Activated naive CD4-positive, alpha-beta T cell (primary cell): ENCODE measurements at places on chromosomes 2 and 18.

DNA sequence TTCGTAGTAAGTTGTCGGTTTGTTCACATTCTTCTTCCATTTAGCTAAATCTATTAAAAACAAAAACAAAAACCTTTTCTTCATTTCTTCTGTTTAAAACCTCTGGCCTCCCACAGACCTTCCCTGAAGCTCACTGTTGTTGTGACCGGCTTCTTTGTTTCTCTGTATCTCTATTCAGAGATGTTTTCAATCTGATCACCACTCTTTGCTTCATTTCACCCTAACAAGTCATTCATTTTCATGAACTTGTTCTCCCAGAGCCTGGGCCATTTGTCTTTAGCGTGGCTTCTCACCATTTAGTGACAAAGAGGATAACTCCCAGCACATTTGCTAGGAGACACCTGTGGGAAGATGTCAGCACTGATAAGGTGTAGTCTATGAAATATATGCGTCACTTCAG lies 794.2 kb downstream of the ERBB4 start:
- no peak for DNase-seq

DNA sequence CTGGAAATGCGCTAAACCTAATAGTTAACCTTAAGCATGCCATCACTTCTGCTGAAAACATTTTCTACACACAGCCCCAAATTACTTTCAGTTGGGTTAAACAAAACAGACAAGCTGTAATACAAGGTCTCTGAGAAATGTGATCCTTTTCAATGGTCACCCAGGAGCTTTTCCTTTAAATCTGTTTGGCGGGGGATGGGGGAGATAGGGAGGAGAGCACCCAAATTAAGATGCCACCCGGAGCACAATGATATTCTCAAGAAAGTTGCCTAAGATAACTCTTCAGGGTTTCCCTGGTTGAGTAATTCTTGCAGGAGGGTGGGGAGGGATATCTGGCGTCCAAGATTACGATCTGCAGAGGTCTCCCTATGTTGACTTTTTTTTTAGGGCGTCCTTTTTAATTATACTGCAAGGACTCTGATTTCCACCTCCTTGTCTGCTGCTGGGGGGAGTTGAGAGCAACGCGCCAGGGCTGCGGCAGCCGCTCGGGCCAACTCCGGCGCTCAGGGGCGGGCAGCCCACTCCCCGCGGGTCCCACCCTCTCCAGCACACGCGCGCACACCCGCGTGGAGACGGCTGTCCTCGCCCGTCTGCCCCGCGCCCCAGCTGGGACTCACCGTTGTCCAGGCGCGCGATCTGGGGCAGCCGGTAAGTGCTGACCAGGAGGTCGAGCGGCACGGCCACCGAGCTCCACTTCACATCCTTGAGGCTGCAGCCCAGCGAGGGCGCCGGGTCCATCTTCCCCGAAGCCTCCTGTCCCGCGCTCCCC lies 807 bp downstream of the GAREM1 start:
- DNase-seq, result no peak

DNA sequence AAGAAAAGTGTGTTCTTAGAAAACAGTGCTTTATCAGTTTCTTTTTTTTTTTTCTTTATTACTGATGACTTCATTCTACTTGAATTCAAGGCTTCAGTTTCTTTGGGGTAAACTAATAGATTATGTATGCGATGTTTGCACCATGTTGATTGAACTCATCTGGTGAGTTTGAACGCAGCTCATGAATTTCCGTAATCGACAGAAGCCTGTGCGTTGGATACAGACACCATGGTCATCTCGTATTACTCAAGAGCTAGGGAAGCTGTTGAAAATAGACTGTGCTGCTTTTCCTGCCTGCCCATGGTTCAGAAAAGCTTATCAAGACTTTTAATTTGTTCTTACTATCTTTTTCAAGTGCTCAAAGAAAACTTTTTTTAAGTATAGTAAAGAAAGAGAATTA lies 185.5 kb upstream of the NRP2 start:
- no peak for DNase-seq

- DNase-seq, result no peak
These were observed 167.9 kb upstream of the SPATS2L start for GRCh38 chr2:200138391-200139124.

- no peak for DNase-seq
These were observed 3.5 kb downstream of the CHPF start for GRCh38 chr2:219539926-219540678.

GRCh38 chr2:230569298-230569697 lies 143.3 kb upstream of the CAB39 start:
- DNase-seq, result no peak

DNA sequence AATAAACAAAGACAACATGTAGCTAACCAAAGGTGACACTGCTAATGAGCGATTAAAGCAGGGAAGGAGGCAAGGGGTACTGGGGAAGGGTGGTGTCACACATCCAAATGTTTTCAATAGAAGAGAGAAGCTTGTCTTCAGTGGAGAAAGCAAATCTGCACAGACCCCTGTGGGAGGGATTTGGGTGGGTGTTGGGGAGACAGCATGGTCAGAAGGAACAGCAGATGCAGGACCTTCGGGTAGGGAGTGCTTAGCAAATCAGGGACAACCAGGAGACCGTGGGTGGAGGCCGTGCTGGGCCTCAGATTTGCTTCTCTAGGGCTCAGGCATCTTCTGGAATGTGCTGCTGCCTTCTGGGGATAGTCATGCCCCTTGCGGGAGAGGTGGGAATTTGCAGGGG lies 185.3 kb upstream of the RAB6C start:
- DNase-seq, result no peak

DNA sequence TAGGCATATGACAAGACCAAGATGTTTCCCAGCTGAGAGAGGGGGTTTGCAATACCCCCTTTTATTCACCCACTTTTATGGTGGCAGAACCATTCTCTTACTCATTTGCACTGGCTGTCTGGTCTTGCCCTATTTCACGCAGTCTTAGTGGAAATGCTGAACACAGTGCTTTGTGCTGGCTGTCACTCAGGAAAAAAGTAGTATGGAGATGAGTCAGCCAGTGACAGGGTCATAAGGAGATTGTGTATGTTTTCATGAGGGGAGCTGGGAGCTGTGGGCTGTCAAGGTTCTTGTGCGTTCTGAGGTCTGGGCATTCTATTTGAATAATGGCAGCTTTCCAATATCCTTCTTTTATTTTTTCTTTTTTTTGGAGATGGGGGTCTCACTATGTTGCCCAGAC lies 10.9 kb upstream of the CNRIP1 start:
- DNase-seq, result no peak

DNA sequence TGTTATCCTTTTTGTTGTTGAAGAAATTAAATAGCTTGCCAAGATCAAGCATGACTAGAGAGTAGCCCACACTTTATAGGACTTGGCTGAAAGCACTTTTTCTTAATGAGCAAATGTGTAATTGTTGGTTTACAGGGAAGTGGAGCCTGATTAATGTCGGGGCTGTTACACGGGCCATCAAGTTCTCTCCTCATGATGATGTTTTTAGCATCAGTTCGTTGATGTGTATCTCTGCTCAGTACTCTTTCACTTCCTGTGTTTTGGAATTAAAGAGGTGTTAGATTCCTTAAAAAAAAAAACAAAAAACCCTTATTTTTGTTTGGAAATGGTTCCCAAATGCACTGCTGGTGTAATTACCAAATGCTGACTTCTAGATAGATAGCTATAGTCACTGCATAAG lies 114.2 kb downstream of the PTPRM start:
- DNase-seq, result no peak

DNA sequence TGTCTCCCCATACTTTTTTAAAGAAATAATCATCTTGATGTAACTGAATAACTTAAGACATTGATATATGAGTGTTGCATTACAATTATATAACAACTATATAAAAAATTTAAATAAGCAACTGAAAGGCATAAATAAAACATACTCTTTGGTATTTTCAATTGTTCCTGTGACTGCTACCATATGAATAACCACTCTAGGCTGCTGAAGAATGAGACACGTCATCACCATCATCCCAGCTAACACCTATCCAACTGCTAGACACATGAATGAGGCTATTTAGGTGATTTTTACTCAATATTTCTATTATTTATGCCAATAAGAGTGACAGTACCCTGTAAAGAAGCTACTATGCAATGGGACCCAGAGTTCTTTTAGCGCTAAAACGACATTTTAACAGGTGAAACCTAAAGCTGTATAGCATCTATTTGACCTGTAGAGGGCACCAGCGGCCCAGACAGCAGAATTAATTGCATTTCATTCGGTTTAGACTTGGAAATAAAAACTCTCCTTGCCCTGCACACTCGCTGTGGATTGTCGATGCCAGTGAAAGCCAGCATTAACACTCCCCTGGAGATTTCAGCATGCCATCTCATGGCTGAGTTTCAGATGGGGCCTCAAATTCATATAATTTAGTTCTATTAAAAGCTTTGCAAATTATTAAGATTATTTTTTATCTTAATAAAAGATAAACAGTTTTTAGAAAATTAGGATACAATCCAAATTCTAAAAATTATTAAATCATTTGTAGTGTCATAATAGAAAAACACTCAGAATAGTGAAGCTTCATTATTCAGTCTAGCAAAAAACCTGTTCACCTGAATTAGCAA lies 89.4 kb upstream of the MAP2 start:
- DNase-seq, result no peak

DNA sequence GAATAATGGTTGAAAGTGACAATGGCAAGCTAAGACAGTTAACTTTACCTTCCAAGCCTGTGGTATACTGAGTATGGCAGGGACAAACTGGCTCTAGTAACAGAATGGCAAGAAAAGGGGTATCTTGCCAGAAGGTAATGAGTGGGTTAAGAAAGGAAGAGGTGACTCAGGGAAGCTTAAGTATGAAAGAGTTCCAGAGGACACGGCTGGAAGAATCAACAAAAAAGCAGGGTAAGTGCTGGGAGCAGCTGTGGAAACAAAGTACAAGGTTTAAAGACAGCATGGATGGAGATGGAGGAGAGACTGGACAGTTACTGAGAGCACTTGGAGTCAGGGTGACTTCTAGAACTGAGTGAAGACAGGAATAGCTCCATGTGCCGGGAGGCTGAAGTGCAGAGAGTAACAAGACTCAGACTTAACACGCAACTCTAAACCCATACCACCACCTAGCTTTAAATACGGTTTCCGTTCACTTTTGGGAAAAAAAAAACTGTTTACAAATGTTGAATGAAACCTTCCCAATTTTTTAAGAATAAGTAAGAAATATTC lies 69.0 kb downstream of the REV1 start:
- DNase-seq, result no peak

GRCh38 chr2:181185948-181186347 lies 205.5 kb downstream of the UBE2E3 start:
- no peak for DNase-seq

- no peak for DNase-seq
These were observed 22.4 kb downstream of the MAL start for GRCh38 chr2:95047629-95048510.

- no peak for DNase-seq
These were observed 9.2 kb upstream of the IL1R2 start for GRCh38 chr2:101982495-101983029.

DNA sequence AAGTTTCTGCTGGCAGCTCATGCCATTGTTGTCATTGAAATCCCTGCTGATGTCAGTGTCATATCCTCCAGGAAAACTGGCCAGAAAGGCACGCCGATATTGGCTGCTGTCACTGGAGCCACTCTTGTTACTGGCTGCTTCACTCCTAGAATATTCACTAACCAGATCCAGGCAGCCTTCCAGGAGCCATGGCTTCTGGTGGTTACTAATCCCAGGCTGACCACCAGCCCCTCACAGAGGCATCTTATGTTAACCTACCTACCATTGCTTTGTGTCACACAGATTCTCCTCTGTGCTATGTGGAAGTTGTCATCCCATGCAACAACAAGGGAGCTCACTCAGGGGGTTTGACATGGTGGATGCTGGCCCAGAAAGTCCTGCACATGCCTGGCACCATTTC lies 27.0 kb upstream of the MTX2 start:
- no peak for DNase-seq

- DNase-seq, result no peak
These were observed 6.7 kb downstream of the RAMP1 start for GRCh38 chr2:237866101-237866621.

DNA sequence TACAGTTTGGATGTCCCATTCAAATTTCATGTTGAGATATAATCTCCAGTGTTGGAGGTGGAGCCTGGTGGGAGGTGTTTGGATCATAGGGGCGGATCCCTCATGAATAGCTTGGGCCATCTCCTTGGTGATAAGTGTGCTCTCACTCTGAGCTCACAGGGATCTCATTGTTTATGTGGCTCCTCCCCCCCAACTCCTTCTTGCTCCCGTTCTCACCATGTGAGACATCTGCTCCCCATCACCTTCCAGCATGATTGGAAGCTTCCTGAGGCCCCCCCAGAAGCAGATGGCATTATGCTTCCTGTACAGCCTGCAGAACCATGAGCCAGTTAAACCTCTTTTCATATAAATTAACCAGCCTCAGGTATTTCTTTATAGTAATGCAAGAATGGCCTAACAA lies 3.0 kb upstream of the INPP1 start:
- no peak for DNase-seq

DNA sequence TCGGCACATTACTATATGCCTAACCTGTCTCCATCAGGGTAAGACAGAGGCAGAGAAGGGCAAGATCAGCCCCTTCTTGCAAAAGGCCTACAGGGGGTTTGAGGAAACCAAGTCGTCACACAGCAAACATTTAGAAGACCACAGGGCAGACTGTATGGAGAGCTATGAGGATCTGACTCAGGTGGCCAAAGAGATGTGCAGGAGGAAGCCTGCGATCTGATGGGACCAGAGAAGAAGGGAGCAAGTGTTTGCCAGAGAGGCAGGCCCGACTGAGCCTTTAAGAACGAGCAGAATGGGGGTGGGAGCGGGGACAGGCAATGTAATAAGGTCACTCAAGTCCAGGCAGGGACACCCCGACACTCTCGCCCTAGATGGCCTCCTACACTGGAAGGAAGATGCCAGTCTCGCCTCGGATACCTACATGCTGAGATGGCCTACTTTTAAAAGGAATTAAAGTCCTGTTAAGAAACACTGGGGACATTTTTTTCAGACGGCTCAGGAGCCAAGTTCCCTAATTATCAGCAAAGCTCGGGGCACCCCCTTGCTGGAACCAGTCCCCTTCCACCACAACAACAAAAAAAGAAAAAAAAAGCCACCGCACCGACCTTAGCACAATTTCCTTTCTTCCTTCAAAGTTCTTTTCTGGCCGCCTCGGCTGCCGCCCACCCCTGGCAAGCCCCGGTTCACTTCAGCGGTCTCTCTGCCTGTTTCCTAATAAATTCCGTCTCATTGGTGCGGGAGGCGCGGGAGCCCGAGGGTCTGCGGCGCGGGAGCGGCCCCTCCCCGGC lies 1.5 kb downstream of the SFXN5 start:
- DNase-seq, result no peak

- no peak for DNase-seq
These were observed 151.9 kb downstream of the FHOD3 start for GRCh38 chr18:36449451-36449850.

GRCh38 chr2:121635371-121635770 lies 13.9 kb downstream of the CLASP1 start:
- no peak for DNase-seq

GRCh38 chr2:120589771-120590608 lies 145.7 kb upstream of the GLI2 start:
- no peak for DNase-seq

GRCh38 chr2:179049546-179050311 lies at the start of gene CCDC141:
TSS of gene CCDC141 (minus strand) at chr2:179050137. CDS start at chr2:179049941, 196 bp downstream.
- no peak for DNase-seq
